ENCODE measurements at places on chromosomes 3 and 15.

DNA sequence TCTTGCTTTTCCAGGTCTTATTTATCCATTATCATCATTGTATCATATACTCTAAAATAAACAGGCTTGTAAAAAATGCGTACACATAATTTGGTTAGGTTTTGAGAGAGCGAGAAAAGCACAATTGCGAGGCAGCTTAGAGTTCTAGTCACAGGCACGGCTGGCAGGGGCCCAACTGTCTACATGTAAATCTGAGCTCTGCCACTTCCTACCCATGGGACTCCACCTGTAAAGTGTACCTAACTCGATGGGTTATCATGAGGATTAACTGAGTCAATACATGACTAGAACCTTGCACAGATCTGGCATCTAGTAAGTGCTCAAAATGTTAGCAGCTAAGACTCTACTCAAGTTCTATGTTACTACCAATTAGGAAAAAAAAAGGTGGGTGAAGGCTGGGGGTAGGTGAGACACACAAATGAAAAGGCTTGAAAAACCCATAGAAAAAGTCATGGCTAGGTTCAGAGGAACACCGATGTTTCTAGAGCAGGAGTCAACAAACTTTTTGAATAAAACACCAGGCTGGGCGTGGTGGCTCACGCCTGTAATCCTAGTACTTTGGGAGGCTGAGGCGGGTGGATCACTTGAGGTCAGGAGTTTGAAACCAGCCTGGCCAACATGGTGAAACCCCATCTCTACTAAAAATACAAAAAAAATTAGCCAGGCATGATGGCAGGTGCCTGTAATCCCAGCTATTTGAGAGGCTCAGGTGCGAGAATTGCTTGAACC, 36.2 kb downstream of the GLB1 start:
- no peak for DNase-seq

GRCh38 chr15:38297623-38298388, 45.2 kb downstream of the SPRED1 start:
- DNase-seq = no peak

GRCh38 chr3:63945558-63946096, 33.4 kb upstream of the SCAANT1 start:
- DNase-seq = no peak

- no peak for DNase-seq
Measured at GRCh38 chr3:129315223-129315997, 36.7 kb downstream of the HMCES start.

DNA sequence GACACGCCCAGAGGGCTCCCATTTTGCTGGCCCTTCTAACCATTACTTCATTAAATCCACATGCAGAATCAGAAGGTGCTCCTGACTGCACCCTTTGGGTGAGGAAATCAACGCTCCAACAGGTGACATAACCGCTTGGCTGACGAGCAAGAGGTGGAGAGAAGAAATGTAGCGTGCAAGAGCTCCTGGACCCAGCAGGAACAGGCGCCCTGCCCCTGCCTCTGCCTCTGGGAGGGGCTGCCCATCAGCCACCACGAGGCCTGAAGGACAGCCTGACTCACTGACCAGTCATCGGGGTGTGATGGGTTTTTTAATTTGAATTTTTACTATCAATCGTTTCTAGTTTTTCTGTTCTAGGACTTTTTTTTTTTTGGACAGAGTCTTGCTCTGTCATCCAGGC, 218.2 kb downstream of the ADAMTS17 start:
- DNase-seq = no peak

DNA sequence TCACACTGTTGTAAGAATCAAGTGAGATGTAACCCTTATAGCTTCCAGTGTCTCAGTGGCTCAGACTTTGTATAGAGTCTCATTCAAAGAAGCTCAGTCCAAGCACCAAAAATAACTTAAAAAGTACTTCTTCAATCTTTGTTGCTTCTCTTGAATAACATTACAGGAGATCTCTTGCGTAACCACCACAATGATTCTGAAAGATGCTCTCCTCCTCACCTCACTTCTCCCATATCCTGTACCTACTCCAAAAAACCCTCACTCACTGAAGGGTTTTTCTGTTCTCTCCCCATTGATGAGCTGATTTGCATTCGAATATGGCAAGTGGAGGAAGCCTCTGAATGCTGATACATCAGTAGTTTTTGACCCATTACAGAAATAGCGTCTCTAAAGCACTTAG, 39.4 kb upstream of the MRPS22 start:
- no peak for DNase-seq

GRCh38 chr3:168865022-168865551, 769.4 kb upstream of the GOLIM4 start:
- no peak for DNase-seq

DNA sequence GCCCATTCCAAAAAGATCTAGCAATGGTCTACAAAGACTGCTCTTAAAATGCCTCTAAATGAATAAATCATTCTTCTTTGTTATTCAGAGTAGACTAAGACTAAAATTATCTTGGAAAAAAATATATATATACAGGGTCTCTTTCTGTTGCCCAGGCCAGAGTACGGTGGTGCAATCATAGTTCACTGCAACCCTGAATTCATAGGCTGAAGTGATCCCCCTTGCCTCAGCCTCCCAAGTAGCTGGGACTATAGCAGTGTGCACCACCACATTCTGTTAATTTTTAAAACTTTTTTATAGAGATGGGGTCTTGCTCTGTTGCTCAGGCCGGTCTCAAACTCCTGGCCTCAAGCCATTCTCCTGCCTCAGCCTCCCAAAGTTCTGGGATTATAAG, 18.7 kb downstream of the WWTR1 start:
- no peak for DNase-seq

DNA sequence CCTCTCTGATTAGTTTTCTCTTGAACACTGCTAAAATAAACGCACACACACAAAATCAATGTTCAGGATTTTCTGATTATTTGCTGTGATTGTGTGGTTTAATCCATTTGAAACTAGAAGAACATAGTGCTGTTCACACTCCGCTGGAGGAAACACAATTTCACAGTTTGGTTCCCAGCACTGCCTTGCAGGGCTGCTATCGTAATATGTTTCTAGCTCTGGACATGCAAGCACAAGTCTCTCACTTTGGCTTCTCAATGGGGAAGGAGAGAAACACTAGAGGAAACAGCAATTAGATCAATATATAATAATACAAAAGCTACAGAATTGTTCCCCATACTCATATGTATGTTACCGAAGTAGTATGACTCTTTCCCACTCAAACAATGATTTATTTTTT, 299.5 kb downstream of the NSUN3 start:
- DNase-seq = no peak

- no peak for DNase-seq
Measured at GRCh38 chr15:91924837-91925495, 71.5 kb downstream of the SLCO3A1 start.

GRCh38 chr3:190305406-190305805, 16.8 kb downstream of the CLDN1 start:
- DNase-seq = no peak

DNA sequence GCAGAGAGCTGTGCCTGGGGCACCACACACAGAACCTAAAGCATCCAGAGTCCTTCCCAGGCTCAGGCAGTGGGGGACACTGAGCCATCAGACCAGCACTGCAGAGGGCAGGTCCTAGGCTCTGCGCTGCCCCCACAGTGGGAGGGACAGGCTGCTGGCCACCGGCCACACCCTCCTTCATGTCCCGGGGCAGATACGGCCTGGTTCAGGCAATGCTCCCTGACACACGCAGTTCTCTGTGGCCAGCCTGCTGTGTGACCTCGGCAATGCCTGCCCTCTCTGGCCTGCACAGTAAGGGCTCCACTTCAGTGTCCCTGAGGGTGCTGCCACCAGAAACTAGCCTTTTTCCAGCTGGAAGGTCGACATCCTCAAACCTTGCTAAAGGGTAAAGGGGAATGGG, 12.4 kb downstream of the LINGO1 start:
- DNase-seq = no peak

GRCh38 chr3:4740397-4741105, 238.7 kb upstream of the BHLHE40 start:
- no peak for DNase-seq

DNA sequence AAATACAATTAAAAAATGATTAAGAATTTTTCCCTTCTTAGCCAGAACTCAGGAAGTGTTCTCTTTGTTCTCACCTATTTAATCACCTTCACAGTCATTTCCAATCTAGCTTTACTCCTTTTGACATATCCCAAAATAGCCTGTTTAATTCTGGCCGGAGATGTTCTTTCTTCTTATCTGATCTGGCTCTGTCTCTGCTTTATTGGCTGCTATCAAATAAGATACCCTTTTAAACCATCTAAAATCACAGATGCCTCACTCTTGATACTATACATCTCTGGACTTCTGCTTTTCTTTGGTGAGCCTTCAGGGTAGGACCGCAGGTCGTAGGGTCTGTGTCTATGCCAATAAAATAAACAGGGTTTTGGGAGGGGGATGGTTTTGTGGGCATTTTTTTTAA, 319.2 kb upstream of the SEMA6D start:
- no peak for DNase-seq

GRCh38 chr3:155602307-155602706, 142.6 kb downstream of the PLCH1 start:
- no peak for DNase-seq

DNA sequence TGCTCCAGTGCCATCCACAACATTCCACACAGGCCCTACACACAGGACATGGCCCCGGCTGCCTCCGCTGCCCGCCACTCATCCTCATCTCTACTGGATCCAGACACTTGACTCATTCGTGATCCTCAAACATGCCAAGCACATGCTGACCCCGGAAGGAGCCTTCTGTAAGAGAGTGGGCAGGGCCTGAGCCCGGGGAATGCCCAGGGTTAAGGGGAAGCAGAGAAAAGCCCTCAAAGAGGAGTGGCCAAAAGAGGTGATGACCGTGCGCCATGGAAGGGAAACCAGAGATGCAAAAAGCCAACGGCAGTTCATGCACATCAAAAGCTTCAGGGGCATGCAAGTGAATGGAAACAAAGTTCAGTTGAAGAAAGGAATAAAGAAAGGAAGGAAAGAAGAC, 46.1 kb downstream of the RFTN1 start:
- DNase-seq = no peak

DNA sequence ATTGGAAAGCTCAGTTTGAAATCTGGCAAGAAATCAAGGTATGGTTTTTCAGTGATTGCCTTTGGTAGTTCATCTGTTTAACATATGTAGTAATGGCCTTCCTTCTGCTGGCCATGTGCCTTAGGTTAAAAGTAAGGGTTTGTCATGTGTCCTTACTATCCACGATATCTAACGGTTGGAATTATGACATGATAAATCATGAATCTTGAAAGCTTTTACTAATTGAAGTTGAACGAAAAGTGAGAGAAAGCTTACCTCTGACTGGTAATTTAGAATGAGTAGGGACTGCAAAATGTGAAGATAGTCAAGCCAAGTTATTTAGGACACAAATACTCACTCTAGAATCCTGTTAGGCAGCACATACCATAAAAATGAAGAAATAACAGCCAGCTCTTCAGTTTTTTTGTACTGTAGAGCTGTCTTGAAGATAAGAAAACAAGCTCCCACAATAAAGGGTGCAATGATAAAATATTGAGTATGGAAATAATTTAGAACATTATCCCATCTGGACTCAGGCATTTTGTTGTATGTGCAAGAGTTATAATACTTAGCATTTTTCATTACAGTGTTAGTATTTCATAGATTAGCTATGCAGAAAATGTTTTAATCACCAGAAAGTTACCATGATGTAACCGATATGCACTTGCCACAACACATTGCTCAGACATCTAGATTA, 303.4 kb downstream of the ZNF385D start:
- DNase-seq = no peak

- DNase-seq = peak; percentile 46
Measured at GRCh38 chr3:36700537-36701248, 63.7 kb downstream of the DCLK3 start.
